ENCODE measurements at places on chromosomes 4 and X.

DNA sequence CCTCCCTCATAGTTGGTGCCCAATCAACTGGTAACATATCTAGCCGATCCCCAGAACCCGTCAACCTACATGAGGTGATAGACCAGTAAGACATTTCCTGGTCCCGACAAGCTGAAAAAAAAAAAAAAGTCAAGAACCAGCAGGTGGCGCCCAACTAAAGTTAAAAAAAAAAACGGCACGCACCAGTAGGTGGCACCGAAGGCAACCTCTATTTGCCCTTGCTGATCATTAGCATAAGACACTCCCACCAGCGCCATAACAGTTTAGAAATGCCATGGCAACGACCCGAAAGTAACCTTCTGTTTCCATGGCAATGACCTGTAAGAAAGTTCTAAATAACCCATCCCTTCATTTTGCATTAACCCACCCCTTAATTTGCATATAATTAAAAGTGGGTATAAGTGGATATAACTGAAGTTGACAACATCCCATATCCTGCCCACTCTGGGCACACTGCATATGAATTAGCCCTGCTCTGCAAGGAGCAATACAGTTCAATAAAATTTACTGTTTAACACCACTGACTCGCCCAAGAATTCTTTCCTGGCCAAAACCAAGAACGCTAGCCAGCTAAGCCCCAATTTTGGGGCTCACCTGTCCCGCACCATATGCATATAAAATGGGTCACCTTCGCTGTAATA lies 83.9 kb upstream of the SPANXB1 start:
- peak; percentile 44 for DNase-seq

GRCh38 chrX:37783305-37783704 lies 3.4 kb downstream of the CYBB start:
- no peak for DNase-seq

DNA sequence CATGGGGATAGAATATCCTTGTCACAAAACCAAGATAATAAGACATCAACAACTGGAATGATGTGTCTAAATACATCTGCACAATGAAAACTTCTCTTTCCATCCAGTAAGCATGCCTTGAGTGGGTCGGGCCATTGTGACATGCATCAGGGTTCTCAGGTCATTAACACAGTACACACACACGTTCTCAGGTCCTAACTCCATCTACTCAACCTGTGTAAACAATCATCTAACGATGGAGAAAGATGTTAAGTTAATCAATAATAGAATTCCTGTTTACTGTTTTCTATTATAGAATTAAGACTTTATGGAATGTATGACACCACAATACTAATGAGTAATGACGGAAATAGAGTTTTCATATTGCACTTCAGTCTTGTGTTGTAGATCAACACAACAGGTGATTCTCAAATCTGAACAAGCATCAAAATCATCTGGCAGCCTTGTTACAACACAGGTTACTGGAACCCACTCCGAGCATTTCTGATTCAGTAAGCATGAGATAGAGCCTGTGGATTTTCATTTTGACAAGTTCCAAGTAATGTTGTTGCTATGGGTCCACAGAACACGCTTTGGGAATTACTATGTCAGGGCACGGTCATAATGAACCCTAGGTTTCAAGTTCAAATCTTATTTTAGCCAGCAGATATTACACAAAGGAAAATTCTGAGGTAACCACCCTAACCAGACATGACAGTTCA lies 315.8 kb upstream of the TEX13C start:
- no peak for DNase-seq

GRCh38 chrX:152822383-152823086 lies 8.0 kb downstream of the CETN2 start:
- DNase-seq = no peak

DNA sequence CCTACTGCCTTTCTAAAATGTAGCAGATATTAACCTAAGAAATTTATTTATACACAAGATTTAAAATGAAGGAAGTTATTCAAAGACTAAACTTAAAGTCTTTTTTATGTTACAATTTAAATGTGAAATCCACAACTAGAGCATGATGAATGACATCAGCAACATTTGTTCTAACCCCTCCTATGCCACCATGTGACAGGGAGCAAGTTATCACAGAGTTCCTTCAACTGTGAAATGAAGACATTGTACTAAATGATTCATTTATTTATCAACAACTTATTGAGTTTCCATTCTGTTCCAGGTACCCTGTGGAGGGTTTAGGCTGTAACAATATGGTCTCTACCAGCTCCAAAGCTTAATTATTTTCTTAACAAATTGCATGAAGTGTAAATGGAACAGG lies 76.9 kb downstream of the SLC39A8 start:
- no peak for DNase-seq

DNA sequence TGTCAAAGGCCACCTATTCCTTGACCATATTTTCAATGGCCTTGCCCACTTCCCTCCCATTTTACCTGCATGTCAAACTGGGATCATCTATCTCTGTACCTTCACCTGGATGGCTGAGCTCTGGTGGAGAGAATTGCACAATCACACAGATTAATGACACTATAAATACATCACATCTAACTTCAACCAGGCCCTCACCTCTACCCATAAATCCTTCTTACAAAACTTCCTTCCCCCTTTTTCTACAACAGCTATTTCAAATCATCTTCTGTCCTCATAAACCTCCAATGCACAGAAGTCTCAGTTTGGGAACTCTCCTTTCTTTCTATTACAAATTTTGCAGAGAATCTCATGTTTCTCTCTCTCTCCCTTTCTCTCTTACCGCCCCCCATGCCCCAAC lies 9.2 kb downstream of the PALLD start:
- DNase-seq = no peak

GRCh38 chr4:170271723-170272122 lies 182.0 kb upstream of the AADAT start:
- DNase-seq = no peak

DNA sequence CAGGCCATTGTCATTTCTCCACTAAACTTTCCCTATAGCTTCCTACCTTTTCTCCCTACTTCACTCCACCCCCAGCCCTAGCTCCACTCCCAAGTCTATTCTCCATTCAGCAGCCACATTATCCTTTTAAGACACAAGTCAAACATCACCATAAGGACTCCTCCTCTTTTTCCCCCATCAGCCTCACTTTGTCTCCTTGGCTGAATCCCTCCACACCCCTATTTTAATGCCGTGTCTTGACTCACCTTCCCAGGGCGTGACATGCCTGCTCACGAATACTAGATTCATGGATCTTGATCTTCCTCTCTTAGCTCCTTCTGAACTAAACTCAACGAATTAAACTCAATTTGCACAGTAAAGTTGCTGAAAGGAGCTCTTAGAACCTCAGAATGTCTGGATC lies 281.9 kb downstream of the PTTG2 start:
- DNase-seq = no peak

DNA sequence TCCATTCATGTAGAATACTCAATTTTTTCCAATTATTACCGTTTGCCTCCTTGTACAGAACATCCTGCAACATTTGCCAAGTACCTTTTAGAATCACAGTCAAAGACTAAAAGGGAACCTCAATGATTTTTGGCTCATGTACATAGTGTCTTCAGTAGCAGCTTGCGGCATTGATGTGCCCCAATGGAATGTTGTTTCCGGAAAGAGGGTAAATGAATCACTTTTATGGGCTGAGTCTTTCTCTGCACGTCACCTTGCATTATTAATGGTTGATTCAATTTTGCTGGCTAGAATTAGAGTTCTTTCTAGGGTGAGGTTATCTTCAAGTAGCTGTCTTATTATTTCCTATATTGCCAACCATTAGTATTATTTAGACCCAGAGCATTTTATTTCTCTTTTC lies 116.9 kb upstream of the GABRA2 start:
- DNase-seq = no peak

GRCh38 chr4:90027565-90027964 lies 99.6 kb upstream of the CCSER1 start:
- no peak for DNase-seq

DNA sequence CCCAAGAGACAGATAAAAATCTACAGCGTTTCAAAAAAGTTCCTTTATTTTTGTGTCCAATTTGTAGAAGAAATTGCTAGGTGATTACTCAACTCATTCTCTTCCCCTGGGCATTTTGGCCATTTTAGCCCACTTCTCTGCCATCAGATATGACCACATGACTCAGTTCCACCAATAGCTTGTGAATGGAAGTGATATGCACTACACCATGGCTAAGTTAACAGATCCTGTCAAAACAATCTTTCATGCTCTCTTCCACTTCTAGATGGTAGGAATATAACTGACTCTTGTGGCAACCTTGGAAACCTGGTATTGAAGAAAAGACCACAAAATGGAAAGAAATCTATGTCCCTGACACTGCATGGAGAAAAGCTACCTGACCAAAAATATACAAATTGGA lies 26.2 kb upstream of the FREM3 start:
- no peak for DNase-seq

GRCh38 chr4:172104539-172104938 lies 291.3 kb downstream of the GALNTL6 start:
- no peak for DNase-seq

DNA sequence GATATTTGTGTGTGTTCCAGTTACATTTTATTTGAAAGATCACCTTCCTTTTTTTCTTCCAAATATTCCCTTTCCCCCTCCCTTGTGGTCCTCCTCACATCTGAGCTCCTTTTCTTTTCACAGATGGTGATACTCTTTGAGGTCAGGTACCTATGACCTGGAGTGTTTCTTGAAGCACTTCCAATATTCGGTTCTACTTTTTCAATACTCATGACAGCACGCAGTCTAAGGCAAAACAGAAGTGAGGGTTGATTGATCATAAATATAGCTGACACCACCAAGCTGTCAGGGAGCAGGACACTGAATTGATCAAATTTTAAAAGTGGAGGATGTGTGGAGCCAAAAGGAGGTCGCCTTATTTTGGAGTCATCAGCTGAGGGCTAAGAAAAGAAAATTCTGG lies 334.4 kb upstream of the MAGEB2 start:
- no peak for DNase-seq

DNA sequence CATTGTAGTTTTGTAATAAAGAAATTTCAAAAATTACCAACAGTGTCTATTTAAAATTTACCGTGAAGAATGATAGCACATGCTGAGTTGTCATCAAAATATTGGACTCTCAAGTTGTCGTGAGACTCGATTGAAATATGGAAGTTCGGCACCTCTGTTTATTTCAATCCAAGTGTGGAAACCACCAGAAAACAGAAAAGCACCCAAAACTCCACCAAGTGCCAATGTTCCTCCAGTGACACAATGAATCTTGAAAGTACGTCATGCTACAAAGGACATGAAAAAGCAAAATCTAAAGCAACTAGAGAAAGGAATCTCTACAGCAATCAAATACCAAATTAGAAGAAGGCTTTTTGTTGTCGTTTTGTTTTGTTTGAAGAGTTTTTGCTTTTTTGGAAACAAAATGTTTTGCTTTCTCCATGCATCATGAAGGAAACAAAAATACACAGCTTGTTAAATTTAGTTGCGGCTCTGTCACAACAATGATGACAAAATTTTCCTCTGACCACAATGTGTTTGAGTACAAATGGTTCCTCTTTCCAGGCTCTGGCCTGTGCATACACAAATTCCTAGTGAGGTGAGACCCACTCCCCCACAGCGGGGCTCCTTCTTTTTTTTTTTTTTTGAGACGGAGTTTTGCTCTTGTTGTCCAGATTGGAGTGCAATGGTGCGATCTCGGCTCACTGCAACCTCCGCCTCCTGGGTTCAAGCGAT lies 9.6 kb upstream of the IL13RA1 start:
- DNase-seq = no peak

GRCh38 chr4:133320576-133321170 lies 171.6 kb downstream of the PCDH10 start:
- DNase-seq = peak; percentile 26

- DNase-seq = no peak
Measured at GRCh38 chr4:24794480-24794879, 893 bp upstream of the SOD3 start.

GRCh38 chrX:136635235-136635634 lies 12.7 kb upstream of the CD40LG start:
- no peak for DNase-seq

All from HepG2 (cell line).